Stimulated activated naive CD8-positive, alpha-beta T cell treated with anti-CD3 and anti-CD28 coated beads, Interleukin-15, amount 100 ng/mL, for 72 hours (primary cell): ENCODE measurements at places on chromosomes 4 and X.

DNA sequence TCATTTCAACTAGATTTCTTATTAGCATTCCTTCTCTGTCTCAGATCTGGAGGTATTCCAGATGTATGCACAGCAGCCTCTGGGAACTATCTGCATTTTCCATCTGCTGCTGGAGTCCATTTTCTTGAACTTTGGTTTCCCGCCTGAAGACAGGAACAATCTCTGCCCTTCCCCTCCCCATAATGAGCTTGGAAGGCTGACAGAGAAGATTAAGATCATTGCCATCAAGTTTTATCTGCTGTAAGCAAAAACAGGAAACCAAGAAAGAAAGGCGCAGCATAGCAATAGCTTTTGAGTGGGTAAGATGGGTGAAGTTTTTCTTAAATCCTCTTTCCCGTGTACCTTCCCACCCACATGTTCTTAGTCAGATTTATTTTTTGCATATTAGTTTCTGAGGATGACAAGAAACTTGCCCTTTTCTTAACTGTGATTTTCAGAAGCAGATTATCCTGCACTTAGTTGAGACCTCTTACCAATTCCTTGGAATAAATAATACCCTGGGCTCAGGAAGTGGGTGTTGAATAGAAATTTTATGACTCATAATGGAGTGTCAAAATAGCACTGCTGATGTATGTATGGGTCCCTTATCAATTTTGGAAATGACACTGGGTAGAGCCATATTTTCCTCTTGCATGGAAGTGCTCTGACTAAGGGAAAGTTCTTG is 78.3 kb downstream of the CT47B1 start:
- DNase-seq: no peak

DNA sequence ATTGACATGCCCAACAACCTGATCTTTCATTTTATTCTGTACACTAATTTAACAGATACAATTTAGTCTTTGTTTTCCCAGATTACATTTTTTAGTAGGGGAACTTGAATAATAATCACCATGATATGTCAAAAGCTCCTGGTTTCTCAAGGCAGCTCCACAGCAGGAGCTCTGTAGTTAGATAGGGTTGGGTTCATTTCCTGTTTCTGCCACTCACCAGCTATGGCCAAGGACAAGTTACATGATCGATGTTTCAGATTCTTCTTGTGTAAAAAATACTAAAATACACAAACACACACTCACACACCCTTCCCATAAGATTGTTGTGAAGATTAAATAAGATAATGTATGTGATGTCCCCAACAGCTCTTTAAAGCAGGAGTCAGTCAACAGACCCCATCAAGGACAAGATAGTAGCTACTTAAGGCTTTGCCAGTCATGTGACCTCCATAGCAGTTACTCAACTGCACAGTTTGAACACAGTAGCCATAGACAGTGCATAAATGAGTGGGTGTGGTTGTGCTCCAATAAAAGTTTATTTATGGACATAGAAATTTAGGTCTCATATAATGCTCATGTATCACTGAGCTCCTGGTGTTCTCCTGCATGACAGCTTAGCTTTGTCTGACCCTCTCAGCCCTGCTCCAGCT is 18.4 kb downstream of the GUCY1A1 start:
- DNase-seq: no peak

DNA sequence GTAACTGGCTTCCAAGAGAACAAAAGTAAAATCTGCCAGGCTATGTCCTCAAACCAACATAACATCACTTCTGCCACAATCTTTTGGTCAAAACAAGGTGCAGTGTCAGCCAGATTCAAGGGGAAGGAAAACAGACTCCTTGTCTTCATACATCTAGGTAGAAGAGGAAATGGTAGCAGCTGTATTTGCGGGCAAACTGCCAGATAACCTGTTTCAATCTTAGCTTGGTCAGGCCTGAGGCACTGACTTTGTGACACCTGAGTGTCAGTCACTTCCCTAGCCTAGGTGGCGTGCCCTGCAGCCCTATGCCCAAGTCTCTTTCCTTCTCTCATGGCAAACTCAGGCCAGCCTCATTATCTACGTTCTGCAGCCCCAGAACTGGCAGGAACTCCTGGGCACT is 146.2 kb upstream of the JADE1 start:
- DNase-seq: no peak

DNA sequence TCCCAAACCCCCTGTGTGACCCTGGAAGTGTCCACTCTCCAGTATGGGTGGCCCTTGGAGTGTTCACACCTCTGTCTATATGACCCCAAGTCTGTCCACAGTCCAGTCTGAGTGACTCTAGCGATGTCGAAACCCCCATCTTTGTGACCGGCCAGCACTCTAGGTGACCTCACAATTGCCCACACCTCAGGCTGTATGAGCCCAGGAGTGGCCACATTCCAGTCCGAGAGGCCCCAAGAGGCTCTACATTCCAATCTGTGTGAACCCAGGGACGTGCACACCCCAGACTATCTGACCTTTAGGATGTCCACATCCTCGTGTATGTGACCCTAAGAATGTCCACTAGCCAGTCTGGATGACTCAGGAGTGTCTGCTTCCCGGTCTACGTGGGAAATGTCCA is 7.3 kb upstream of the GLOD5 start:
- no peak for DNase-seq

DNA sequence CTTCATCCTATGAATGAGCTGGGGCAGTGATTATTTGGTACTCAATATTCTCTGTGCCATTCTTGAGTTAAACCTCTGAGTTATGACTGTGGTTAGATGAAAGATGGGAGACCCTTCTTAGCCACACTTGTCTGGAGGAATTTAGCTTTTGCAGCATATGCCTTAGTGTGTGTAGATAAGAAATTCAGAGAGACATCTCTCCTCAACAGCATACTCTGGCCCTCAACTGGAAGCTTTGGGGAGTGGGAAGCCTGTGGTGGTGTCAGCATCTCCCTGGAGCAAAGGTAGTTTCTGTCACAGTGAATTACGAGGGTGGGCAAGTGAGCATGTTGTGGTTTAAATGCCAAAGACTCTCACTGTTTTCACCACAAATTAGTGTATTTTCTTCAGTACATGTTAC is 58.7 kb downstream of the UGT2A3 start:
- no peak for DNase-seq
